ENCODE measurements at places on chromosomes 3 and 15.

- H3K27ac ChIP-seq, result no peak overlapping the region
- H3K4me3 ChIP-seq, result no peak overlapping the region
- no peaks in the 10 kb centered on the region for H3K27me3 ChIP-seq
Observed at GRCh38 chr3:172266103-172266502, 182.2 kb downstream of the GHSR start.

GRCh38 chr15:55267401-55268175 is 22.0 kb downstream of the RAB27A start:
- H3K36me3 ChIP-seq, result no peaks in the 10 kb centered on the region
- H3K27ac ChIP-seq, result peak overlapping the region; percentile 11
- peaks cover 12% of the 10 kb centered on the region for H3K4me1 ChIP-seq
- no peak for DNase-seq
- peak overlapping the region; percentile 26 for H3K4me3 ChIP-seq
- no peaks in the 10 kb centered on the region for H3K27me3 ChIP-seq

GRCh38 chr15:97968380-97968779 is 7.9 kb downstream of the ARRDC4 start:
- H3K27ac ChIP-seq, result no peak overlapping the region
- peaks cover 2% of the 10 kb centered on the region for H3K4me1 ChIP-seq
- no peak for DNase-seq
- no peaks in the 10 kb centered on the region for H3K27me3 ChIP-seq

GRCh38 chr15:29835301-29835700 is 13.0 kb upstream of the TJP1 start:
- H3K4me3 ChIP-seq, result no peak overlapping the region
- H3K4me1 ChIP-seq, result no peaks in the 10 kb centered on the region
- DNase-seq, result no peak
- H3K27me3 ChIP-seq, result peaks cover 3% of the 10 kb centered on the region
- no peaks in the 10 kb centered on the region for H3K36me3 ChIP-seq

DNA sequence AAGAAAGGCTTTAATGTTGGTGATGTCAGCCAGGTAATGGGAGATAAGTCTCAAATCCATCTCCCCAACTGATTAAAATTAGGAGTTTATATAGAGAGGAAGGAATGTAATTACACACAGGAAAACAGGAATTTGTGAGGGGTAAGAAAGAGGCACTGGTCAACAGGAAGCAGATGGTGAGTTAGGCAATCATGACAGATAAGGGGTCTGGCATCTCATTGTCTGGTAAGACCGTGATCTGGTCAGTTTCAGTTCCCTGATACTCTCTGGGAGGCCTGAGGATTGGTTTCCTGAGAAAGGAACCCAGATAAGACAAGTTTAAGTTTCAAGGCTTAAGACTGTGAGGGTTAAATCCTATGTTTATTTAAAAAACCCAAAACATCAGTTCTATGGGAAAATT is 414.7 kb upstream of the ARRDC4 start:
- no peaks in the 10 kb centered on the region for H3K36me3 ChIP-seq
- H3K4me3 ChIP-seq, result no peak overlapping the region
- no peak for DNase-seq
- no peak overlapping the region for H3K27ac ChIP-seq

- no peaks in the 10 kb centered on the region for H3K27me3 ChIP-seq
- H3K27ac ChIP-seq, result no peak overlapping the region
- peaks cover 30% of the 10 kb centered on the region for H3K36me3 ChIP-seq
Observed at GRCh38 chr3:94069194-94069813, 6.4 kb downstream of the NSUN3 start.
